ENCODE measurements at places on chromosomes 4 and X.
A peak's percentile ranks its signal among the peaks of the same experiment; 100 is the strongest.

DNA sequence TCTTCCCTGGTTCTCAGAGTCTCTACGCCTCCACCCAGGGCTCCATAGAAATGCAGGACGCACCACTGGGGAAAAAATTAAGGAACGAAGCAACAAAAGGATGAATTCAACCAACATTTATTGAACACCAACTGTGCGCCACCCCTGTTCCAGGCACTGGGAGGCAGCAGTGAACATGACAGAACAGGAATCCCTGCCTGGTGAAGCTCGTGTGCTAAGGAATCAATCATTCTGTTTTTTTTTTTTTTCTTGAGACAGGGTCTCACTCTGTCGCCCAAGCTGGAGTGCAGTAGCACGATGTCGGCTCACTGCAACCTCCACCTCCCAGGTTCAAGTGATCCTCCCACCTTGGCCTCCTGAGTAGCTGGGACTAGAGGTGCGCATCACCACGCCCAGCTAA lies 1.9 kb upstream of the FTSJ1 start:
- DNase-seq, result no peak

DNA sequence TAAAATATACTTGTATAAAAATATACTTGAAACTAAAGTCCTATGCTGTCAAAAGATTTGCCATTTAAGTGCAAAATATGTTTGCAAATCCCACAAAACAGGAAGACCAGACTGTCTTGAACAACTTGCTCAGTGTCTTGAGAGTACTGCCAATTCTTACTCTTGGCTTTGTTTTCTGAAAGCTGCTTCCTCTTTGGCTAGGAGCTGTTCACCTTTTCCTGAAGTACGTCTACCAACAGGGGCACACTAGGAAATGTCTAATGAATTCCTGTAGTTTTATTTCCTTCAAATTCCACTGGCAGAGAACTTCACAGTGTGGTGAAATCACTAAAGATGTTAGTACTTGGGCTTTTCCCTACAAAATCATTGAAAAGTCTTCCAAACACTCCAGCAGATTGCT lies 46.4 kb upstream of the ABCG2 start:
- DNase-seq, result no peak

DNA sequence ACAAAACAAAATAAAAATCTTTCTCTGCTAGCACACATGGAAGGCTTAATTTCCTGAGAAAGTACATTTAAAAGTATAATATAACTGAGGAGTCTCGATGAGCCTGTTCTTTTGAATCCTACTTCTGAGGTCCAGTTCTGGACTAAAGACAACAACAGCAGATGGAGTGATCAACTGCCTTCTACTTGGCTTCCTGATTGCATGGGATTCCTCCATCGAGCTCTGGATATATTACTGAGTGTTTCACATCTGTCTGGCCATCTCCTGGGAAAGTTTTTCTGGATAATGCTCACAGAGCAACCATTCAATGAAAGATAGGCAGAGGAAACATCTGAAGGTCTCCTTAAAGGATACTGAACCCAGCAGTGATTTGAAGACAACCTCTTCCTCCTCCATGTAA lies 42.6 kb downstream of the KDR start:
- DNase-seq, result no peak

DNA sequence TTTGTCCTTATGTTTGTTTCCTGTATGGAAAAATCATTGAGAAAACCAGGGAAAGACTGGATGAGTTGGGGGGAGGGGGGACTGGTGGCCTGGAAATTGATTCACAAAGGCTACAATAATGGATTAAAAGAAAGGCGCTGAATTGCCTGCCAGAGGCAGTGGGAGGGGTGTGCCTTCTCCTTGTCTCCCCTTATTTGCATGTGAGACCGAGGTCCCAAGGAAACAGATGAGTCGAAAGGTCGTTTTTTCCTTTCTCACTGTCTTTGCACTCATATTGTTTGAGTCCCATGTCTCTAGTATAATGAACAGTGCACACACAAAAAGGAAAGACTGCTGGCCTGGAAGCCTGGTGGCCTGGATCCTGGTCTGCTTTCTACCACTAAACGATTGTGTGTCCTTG lies 86.6 kb upstream of the ZDHHC15 start:
- no peak for DNase-seq

- DNase-seq, result no peak
Measured at GRCh38 chrX:10397349-10397748, 223.0 kb downstream of the MID1 start.

GRCh38 chr4:55663145-55663544 lies 27.0 kb upstream of the NMU start:
- no peak for DNase-seq

GRCh38 chr4:157172011-157172410 lies 48.5 kb upstream of the GRIA2 start:
- DNase-seq, result no peak

- DNase-seq, result no peak
Measured at GRCh38 chr4:73066445-73066844, 3.1 kb downstream of the COX18 start.

- DNase-seq, result no peak
Measured at GRCh38 chr4:165505958-165506837, 127.4 kb downstream of the CPE start.

DNA sequence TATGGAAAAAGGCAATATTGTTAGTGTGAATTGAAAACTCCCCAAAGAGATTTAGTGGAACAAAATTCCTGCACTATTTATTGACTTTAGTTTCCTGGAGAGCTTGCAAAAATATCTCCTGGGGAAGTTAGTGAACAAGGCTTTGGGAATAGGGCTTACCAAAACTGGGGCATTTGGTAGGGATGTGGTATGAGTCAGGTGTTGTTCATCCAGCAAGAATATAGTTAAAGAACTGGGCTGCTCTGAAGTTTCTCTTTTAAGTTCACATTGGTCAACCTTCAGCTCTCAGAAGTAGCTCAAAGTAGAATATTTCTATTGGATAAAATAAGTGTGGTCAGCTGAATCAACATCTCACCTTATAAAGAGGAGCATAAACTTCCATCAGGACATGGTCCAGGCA lies 185.0 kb downstream of the CPE start:
- no peak for DNase-seq

GRCh38 chrX:255923-256331 lies 25.3 kb upstream of the PLCXD1 start:
- DNase-seq, result no peak

- DNase-seq, result no peak
Measured at GRCh38 chrX:135421932-135422809, at the start of gene SMIM10L2A. SMIM10L2A (plus strand) TSS chrX:135421944; CDS start chrX:135422132, 188 bp downstream.

GRCh38 chr4:1611501-1611870 lies 72.6 kb downstream of the FAM53A start:
- DNase-seq, result no peak

DNA sequence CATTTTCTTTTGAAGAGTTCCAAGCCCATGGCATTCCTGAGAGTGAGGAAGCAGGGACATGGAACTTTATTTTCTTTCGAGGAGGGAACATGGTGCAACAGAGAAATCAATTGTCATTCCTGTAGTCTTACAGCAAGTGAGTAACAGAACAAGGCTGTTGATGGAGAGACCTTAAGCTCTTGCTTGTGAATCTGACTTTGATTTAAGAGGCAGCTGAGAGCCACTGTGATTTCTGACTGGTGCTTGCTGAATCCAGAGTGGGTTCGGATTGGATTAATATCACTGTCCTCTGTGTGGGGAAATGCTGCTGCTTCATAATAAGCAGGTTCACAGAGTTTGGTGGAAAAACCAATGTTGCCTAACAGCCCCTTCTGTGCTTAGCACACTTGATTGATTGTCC lies 4.7 kb upstream of the ATP1B4 start:
- DNase-seq, result no peak

DNA sequence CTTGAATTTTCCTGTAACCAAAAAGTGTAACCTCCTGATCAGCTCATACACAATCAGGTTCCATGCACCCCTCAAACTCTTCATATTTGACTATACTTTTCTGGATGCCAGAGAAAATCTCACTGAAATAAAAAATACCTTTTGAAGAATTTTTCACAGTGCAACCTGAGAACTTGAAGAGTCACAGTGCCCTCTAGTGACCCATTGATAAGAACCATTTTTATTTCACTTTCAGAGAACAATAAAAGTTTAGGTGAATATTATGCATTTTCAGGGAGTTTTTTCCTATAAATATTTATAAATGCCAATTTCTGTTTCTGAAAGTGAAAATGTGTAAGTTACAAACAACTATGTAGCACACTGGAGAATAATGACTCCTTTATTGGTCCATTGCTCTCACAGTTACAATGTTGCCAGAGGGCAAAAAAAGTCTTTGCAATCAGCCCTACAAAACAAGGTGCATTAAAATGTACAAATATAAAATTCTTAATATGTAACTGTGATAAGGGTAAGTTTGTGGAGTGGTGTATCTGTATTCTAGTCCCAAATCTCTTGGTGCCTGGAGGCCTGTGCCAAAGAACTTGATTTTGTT lies 153.6 kb upstream of the INTU start:
- no peak for DNase-seq

- peak; percentile 13 for DNase-seq
Measured at GRCh38 chr4:140297221-140297570, 76.2 kb upstream of the SCOC start.

DNA sequence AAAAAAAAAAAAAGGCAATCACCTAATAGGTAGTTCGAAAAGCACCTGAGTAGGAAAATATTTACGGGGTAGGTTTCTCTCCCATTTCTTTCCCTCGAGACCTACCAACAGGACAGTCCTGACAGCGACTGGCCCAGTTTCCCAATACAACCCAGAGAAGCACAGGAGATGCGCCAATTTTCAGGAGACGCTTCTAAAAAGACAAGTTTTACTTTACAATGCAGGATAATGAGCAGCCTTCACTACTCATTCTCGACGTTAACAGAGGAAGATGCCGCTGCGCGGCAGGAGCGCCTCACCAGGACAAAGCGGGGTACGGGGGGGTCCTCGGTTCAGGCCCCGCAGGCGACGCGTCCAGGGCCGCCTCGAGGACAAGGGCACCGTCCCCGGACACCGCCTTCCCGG lies 708 bp downstream of the BCLAF3 start:
- DNase-seq, result no peak

DNA sequence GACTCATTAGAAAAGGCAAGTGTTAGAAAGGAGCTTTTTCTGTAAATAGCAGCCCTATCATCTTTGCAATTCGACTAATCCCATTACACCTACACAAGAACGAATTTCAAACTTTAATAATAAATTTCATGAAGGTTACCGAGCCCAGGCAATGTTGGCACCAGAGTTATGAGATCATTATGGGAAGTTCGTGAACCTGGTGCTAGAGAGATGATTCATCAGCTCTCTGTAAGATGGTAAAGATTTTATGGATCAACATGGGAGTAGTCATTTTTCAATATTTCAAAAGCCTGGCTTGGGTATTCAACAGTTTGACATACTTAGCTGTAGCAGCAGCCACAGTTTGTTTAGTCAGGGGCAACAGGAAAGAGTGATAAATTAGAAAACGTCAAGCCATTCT lies 35.8 kb downstream of the AMELX start:
- DNase-seq, result no peak

GRCh38 chr4:61588621-61589402 lies 388.7 kb downstream of the ADGRL3 start:
- DNase-seq, result no peak

DNA sequence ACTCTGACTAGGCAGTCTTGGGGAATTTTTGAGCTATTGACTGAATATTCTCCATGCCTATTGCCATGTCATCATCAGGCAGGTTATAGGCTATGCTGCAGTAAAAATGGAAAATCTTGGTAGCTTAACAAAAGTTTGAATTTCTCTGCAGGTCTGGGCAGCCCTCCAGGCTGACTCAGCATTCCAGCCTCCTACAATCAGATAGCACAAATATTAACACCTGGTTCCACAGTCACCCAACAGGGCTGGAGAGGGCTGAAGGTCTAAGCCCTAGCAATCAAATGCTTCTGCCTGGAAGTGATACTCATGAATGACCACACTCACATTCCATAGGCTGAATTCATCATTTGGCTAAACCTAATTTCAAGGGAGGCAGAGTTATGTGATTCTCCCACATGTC lies 9.6 kb upstream of the PPP3CA start:
- no peak for DNase-seq

- no peak for DNase-seq
Measured at GRCh38 chrX:153648358-153649177, 1.6 kb downstream of the DUSP9 start.

- DNase-seq, result no peak
Measured at GRCh38 chr4:175590205-175590604, 221.9 kb downstream of the GPM6A start.

DNA sequence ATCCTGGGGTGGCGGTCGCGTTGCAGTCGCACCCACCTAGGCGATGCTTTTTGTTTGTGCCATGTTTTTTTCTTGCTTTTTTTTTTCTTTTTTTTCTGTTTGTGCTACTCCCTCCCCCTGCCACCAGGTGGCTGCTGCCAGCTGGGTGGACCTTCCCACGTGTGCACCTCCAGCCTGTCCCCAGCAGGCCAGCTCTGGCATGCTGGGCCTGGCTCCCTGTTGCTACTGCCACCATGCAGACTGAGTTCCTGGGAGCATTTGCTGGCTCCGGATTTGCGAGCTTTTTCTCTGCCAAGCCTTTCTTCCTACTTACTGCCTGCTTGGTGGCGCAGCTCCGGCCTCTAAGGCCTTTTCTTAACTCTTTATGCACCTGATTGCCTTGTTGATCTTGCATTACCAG lies 161.2 kb upstream of the WDFY3 start:
- DNase-seq, result no peak

GRCh38 chr4:113586072-113586471 lies 175.5 kb downstream of the CAMK2D start:
- no peak for DNase-seq

DNA sequence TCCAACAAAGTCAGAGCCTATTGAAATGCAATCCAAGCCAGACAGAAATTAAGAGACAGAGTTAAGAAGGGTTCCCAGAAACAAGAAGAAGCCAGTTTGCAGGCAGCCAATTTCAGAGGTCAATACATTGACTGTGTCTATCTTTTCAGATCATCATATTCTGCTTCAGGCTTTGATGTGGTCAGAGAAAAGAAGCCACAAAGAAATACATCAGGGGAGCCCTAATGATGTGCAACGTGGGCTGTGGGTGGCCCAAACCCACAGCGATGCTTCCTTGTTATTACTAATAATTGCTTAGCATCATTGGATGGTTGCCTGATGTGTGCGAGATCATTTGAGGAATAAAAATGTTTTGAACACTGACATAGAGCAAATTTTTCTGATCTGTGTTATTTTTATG lies 99.0 kb upstream of the DUSP21 start:
- no peak for DNase-seq

DNA sequence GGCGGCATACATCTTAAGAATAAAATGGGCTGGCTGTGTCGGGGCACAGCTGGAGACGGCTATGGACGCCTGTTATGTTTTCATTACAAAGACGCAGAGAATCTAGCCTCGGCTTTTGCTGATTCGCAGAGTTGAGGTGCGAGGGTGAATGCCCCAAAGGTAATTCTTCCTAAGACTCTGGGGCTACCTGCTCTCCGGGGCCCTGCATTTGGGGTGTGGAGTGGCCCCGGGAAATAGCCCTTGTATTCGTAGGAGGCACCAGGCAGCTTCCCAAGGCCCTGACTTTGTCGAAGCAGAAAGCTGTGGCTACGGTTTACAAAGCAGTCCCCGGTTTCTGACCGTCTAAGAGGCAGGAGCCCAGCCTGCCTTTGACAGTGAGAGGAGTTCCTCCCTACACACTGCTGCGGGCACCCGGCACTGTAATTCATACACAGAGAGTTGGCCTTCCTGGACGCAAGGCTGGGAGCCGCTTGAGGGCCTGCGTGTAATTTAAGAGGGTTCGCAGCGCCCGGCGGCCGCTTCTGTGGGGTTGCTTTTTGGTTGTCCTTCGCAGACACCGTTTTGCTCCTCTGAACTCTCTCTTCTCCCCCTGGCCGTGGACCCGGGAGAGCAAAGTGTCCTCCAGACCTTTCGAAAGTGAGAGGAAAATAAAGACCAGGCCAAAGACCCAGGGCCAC lies 1.9 kb downstream of the SHOX start:
- DNase-seq, result no peak
